ENCODE measurements at places on chromosomes 2 and 18. TPM values are rescaled to one million over a fixed set of nuclear protein-coding genes. Genes with fewer than 3 reads are reported as not detected.

Gene DOK6
- not detected for total RNA-seq

Gene PRKD3
- total RNA-seq, result 28.8 TPM

Gene CXCR1
- total RNA-seq, result 0.28 TPM

Gene INPP5D
- 21.8 TPM for total RNA-seq

Gene TXNDC2
- total RNA-seq, result not detected

Gene COLEC11
- total RNA-seq, result not detected

Gene KIF1A
- total RNA-seq, result not detected

Gene SPATA3
- not detected for total RNA-seq

Gene MAP3K19
- total RNA-seq, result not detected

Gene B3GNT7
- 0.10 TPM for total RNA-seq

Gene SIX3
- total RNA-seq, result not detected

Gene SOX11
- total RNA-seq, result 3.4 TPM

Gene RGPD4
- total RNA-seq, result not detected

Gene SNTG2
- total RNA-seq, result not detected

Gene REG3A
- total RNA-seq, result not detected

Gene FABP1
- total RNA-seq, result not detected

Gene DCDC2C
- total RNA-seq, result not detected

Gene C18orf54
- total RNA-seq, result 12.5 TPM

Gene KIF3C
- 20.6 TPM for total RNA-seq

Gene CYP27A1
- total RNA-seq, result 0.44 TPM

Gene LYPD6
- total RNA-seq, result 8.2 TPM

Gene NDC80
- total RNA-seq, result 34.1 TPM

Gene MOGAT1
- not detected for total RNA-seq

Gene HDHD2
- 12.4 TPM for total RNA-seq

Gene KCNG2
- not detected for total RNA-seq

Gene MARCHF4
- 16.7 TPM for total RNA-seq
